Stimulated activated CD4-positive, alpha-beta T cell treated with anti-CD3 and anti-CD28 coated beads, Interleukin-4, amount 100 ng/mL, for 1 hour (primary cell): ENCODE measurements at places on chromosomes 1 and 21.

GRCh38 chr1:56573311-56573710 lies 6.1 kb downstream of the PLPP3 start:
- no peak for DNase-seq

GRCh38 chr1:31297277-31298247 lies 730 bp downstream of the ZCCHC17 start:
- no peak for DNase-seq

DNA sequence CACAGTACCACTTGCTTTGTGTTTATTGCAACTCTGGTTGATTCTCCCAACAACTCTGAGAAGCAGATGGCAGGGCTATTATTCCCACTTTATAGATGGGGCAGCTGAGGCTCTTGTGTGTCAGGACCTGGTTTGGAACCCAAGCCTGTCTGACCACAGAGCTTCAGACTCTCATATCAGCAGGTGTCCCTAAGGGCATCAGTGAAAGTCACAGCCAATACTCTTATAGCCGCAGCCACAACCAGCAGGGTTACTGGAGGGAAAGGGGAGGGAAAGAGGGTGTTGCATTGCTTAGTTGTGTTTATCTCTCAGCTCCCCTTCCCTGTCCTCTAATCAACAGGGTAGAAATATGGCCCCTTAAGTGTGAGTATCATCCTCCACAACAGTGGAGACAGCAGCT lies 304.0 kb downstream of the RRAGC start:
- DNase-seq, result no peak

DNA sequence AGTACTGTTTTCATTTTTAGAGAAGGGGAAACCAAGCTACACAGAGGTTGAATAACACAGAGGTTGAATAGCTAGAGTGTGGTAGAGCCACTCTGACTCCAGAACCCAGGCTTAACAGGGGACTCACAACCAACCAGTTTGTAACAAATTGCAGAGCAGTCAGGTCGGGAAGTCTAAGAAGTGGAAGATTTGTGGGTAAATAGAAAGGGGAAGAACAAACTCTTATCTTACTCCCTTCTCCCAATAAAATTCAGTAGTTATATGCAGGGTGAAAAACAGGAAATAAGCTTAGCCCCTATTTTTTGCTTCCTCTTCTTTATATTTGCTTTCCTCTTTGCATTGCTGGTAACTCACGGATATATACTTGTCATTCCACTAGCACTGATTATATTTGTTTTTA lies 23.2 kb downstream of the CDC42 start:
- no peak for DNase-seq

GRCh38 chr1:160007577-160008200 lies 24.1 kb downstream of the PIGM start:
- DNase-seq, result no peak

DNA sequence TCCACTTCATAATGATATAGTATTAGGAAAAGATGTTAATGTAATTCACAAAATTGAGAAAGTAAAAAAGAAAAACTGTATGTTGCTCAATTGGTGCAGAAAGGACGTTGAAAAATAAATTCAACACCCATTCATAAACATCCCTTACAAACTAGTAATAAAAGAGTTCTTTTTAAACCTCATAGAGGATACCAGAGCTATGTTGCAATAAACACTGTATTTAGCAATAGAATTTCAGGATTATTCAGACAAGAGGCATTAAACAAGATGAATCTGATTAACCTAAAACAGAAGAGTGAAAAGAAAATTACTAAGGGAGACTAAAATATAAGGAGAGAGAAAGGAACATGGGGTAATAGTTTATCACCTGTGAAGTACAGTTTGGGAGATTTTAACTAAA lies 154.8 kb downstream of the NTPCR start:
- DNase-seq, result no peak

DNA sequence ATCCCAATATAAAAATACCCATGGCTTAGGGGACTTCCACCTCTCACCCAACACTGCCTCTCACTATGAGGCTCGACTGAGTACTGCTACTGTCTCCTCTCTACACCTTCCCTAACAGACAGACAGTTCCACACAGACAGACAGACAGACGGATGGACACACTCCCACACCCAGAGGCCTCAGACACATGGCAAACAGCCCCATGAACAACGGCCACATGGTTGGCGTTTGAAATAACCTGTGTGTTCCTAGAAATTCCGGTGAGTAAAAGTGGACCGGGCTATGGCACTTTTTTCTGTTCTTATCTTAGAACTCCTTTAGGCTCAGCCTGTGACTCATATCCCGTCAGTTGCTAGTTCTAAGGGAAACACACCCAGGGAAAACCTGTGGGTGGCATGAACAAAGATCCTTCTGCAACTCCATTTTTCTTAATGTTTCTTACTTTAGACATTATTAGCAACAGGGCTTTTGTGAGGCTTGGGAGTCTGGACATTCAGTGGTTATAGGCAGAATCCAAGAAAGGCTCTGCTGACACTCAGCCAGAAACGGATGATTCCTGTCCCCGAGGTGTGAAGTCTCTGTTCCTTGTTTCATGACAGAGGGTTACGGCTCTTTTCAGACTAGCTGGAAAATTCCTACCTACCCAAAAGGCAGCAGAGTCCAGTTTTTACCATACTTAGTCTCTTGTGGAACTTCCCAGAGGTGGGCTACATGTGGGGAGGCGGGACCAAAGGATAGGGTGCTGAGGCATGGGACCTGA lies 90.5 kb upstream of the TLR5 start:
- no peak for DNase-seq

DNA sequence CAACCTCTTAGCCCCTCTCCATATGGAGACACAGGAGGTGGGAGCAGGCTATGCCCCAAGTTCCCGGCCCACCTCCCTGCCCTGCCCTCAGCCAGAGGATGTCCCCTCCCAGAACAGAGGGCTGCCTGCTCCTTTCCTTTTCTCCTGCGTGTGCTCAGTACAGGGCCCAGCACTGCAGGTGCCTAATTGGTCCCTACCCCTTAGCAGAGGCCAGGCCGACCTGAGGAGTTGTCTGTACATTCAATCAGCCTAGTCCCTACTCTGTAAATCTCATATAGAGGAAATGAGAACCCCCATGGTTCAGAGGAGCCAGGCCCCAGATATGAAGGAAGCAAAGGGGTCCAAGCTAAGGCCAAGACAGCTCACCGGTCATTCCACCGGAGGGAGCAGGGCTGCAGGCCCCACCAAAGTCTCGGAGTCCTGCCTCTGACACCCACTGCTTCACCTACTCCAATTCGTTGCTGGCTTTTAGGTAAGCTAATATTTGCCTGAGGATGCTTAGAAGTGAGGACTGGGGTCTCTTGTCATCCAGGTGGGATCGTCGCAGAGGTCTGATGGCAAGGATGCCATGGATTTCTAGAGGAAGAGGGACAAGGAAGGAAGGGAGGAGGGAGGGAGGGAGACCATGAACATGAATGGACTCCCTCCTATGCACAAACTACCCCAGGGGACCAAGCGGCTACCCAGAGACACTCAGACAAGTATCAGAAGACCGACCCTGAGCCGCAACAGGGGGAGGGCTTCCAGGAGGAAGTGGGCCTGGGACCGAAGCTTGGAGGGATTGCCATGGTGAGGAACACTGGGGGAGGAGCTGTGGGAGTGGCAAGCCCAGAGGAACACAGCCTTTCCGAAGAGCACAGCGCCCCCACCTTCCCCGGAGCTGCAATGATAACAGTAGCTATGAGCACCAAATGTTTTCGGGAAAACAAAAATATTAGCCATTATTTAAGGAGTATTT lies 30.4 kb upstream of the FOXO6 start:
- DNase-seq, result no peak

DNA sequence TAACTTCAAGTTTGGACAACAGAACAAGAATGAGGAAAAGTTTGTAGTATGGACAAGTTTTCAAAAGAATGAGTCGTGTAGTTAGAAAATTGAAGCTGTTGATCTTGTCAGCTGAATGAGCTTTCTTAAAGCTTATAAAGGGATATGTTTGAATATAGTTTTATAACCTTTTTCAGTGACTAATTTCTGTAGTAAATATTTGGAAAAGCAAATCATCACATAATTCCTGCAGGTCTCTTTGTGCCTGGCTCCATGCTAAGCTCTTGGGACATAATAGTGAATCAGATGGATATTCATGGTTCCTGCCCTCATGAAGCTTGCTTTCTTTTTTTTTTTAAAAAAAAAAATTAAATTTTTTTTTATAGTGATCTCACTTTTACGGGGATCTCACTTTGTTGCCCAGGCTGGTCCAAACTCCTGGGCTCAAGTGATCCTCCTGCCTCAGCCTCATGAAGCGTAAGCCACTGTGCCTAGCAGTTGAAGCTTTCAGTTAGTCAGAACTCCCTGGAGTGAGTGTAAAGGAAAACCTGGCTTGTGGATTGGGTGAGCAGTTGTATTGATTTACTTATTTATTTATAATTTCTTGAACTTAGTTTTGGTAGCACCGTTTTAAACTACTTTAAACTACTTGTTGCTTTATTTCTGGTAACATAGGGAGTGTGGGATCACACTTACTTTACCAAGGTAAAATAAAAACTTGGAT lies 15.5 kb downstream of the DYRK1A start:
- no peak for DNase-seq

GRCh38 chr1:71377886-71378285 lies 297.1 kb upstream of the ZRANB2 start:
- DNase-seq, result no peak

GRCh38 chr1:30447080-30447479 lies 276.3 kb downstream of the MATN1 start:
- DNase-seq, result no peak

GRCh38 chr21:26840201-26840600 lies 5.0 kb downstream of the ADAMTS1 start:
- no peak for DNase-seq

- DNase-seq, result no peak
Observed at GRCh38 chr1:44300852-44301251, 54.2 kb downstream of the ERI3 start.

- DNase-seq, result no peak
Observed at GRCh38 chr21:39155578-39155977, 27.7 kb downstream of the PSMG1 start.

- DNase-seq, result no peak
Observed at GRCh38 chr1:16237343-16237830, 404 bp upstream of the CPLANE2 start.
